ENCODE measurements at places on chromosomes 6 and 20. TPM values are rescaled to one million over a fixed set of nuclear protein-coding genes. Genes with fewer than 3 reads are reported as not detected.

The CST7 gene
- polyA plus RNA-seq: 1.0 TPM

DNA sequence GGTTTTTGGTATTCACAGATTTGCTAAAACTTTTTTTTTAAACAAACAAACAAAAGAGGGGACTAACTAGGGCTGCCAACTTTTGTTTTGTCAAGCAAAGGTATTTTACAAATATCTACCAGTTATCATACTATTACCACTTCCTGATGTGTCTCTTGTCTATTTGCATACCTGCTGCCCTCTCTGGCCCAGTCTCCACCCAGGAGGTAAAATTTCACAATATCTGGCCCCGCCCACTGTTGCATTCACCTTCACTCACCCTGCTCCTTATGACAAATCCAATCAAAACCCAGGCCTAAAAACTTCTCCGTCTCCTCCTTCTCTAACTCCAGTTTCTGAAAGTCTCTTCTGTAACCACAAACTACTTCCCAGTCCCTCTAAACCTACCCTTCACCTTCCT is 82.2 kb downstream of the TRERF1 start:
- DNase-seq: no peak
- no peaks in the 10 kb centered on the region for H3K36me3 ChIP-seq
- H3K27me3 ChIP-seq: no peaks in the 10 kb centered on the region
- no peak overlapping the region for H3K27ac ChIP-seq
- H3K4me3 ChIP-seq: no peak overlapping the region

GRCh38 chr20:57440678-57441509 is 49.7 kb downstream of the RBM38 start:
- H3K27me3 ChIP-seq: no peaks in the 10 kb centered on the region
- H3K4me3 ChIP-seq: no peak overlapping the region
- peak overlapping the region; percentile 95 for H3K27ac ChIP-seq
- H3K4me1 ChIP-seq: no peaks in the 10 kb centered on the region
- peak; percentile 94 for DNase-seq

DNA sequence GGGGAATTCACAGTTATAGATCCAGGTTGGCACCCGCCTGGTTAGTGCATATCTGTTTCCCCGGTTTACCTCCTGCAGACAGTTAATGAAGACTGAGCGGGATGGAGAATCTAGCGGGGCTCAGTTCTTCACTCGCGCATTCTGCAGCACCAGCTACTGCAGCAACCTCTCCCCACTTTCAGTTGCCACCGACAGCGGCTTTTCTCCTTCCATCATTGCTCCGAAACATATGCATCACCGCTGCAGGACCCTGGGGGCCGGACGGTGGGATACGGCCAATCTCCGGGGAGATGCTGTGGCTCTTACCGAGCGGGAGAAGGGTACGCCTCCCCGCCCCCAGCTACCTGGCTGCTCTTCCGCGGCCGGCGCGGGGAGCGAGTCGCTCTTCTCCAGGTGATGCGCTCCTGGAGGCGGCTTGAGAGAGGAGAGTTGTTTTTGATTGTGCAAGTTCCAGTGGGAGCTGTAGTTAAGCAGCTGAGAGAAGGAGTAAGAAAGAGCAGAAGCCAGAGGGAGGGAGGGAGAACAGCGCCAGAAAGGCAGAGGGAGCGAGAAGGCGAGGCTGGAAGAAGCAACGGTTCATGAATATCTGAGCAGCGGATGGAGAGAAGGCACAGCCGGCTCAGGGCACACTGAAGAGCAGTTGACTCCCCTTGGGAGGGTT is at the start of gene SGK1:
Gene SGK1, minus strand, starts transcription at position 642 of the 661 bp plus-strand sequence. CDS start 652 bp downstream, outside the sequence.
- no peaks in the 10 kb centered on the region for H3K4me1 ChIP-seq
- peak within 1 kb of the TSS; percentile 39 for H3K4me3 ChIP-seq
- no peaks in the 10 kb centered on the region for H3K36me3 ChIP-seq
- no peak for DNase-seq
- no peaks in the 10 kb centered on the region for H3K27me3 ChIP-seq

The SHLD1 gene
- 9.5 TPM for polyA plus RNA-seq

DNA sequence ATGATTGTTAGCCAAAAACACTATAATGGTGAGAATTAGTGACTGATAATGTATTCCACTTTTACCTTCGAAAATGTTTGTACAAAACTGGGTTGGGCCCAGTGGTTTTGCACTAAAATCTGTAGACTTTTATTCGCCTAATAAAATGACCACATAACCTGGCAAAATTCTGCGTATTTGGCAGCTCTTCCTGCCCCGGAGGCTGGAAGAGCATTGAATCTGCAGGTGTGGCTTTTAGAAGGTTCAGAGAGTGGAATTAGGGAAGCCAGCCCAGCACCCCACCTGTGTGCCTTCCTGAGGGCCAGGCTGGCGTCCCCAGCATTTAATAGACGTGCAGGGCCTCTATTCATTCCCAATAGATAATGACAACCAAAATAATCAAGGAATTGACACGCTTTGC is 256.7 kb downstream of the UST start:
- no peak overlapping the region for H3K27ac ChIP-seq
- H3K4me3 ChIP-seq: no peak overlapping the region
- no peaks in the 10 kb centered on the region for H3K27me3 ChIP-seq
- DNase-seq: no peak

- H3K4me1 ChIP-seq: no peaks in the 10 kb centered on the region
- no peak overlapping the region for H3K4me3 ChIP-seq
- DNase-seq: no peak
- H3K27me3 ChIP-seq: no peaks in the 10 kb centered on the region
Observed at GRCh38 chr6:71745525-71745924, 140.8 kb upstream of the RIMS1 start.

The C20orf202 gene
- 0.26 TPM for polyA plus RNA-seq

The PTCHD4 gene
- 0.49 TPM for polyA plus RNA-seq

GRCh38 chr20:8602389-8603116 is 466.3 kb upstream of the PLCB4 start:
- no peak overlapping the region for H3K4me3 ChIP-seq
- no peaks in the 10 kb centered on the region for H3K36me3 ChIP-seq
- DNase-seq: no peak
- no peaks in the 10 kb centered on the region for H3K4me1 ChIP-seq

The SFTA2 gene
- polyA plus RNA-seq: 2.4 TPM

The SLC22A7 gene
- not detected for polyA plus RNA-seq

DNA sequence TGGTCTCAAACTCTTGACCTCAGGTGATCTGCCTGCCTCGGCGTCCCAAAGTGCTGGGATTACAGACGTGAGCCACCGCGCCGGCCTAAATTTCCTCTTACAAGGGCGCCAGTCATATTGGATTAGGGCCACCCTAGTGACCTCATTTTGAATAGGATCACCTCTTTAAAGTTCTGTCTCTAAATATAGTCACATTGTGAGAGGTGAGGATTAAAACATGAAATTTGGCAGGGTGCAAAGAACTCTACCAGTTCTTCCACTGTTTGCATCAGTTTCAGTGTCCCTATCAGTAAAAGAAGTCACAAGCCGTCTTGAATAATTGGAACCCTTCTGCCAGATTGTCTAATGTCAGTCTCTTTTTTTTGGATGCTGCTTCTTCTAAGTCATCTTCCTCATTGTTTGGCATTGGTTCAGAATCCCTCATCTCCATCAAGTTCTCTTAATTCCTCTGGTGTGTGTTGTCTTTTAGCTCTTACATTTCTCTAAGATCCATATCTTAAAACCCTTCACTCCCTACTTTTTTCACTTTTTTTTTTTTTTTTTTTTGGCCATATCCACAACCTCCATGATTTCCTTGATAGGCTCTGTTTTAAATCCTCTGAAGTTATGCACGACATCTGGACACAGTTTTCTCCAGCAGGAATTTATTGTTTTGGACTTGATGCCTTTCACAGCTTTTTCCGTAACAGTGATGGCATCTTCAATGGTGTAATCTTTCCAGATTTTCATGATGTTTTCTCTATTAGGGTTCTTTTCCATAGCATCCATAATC is 56.8 kb downstream of the NCOA3 start:
- no peak for DNase-seq
- no peak overlapping the region for H3K4me3 ChIP-seq
- H3K27ac ChIP-seq: no peak overlapping the region
- H3K4me1 ChIP-seq: peaks cover 1% of the 10 kb centered on the region
- H3K36me3 ChIP-seq: no peaks in the 10 kb centered on the region
